CD8-positive, alpha-beta T cell (primary cell): ENCODE measurements at places on chromosomes 4 and X.
A peak's percentile ranks its signal among the peaks of the same experiment; 100 is the strongest.

- DNase-seq = no peak
Measured at GRCh38 chr4:12041828-12042227, 613.1 kb upstream of the HS3ST1 start.

- peak; percentile 9 for DNase-seq
Measured at GRCh38 chrX:129736491-129736890, 2.3 kb upstream of the XPNPEP2 start.

DNA sequence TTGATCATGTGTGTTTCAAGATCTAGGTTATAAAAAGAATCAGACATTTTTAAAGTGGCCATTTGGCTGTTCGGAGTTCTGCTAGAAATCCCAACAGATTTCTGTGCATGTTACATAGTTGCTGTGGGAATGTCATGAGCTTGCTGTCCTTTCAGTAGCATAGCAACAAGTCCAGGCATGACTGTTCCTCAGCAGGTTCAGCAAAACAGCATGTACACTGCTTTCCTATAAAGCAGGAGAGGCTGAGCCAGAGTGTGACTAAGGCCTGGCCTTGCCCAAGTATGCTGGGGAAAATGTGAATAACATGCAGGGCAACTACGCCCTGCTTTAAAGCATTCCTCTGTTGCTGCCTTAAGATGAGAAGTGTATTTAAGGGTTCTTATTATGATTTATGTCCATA lies 217.1 kb upstream of the SMIM31 start:
- no peak for DNase-seq

- no peak for DNase-seq
Measured at GRCh38 chr4:7774301-7775294, 165.1 kb downstream of the AFAP1 start.

- DNase-seq = no peak
Measured at GRCh38 chr4:122156819-122157218, 4.7 kb downstream of the BLTP1 start.

DNA sequence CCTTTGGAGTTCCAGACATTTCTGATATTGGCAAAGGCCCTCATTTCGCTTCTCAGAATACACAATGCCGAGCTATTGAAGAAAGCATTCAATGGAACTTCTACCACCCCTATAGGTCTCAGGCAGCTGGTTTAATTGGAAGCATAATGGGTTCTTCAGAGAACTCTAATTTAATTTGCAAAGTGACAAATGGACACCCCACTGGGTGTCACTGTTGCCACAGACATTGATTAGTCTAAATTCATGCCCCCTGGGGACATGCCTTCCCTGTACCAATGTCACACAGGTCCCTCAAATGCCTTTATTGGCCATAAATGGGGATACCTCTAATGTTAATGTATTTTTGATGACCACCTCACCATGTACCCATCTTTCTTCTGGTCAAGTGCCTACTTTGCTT lies 22.9 kb upstream of the TMEM255A start:
- DNase-seq = no peak

- DNase-seq = no peak
Measured at GRCh38 chrX:17012465-17012864, 66.0 kb downstream of the REPS2 start.

DNA sequence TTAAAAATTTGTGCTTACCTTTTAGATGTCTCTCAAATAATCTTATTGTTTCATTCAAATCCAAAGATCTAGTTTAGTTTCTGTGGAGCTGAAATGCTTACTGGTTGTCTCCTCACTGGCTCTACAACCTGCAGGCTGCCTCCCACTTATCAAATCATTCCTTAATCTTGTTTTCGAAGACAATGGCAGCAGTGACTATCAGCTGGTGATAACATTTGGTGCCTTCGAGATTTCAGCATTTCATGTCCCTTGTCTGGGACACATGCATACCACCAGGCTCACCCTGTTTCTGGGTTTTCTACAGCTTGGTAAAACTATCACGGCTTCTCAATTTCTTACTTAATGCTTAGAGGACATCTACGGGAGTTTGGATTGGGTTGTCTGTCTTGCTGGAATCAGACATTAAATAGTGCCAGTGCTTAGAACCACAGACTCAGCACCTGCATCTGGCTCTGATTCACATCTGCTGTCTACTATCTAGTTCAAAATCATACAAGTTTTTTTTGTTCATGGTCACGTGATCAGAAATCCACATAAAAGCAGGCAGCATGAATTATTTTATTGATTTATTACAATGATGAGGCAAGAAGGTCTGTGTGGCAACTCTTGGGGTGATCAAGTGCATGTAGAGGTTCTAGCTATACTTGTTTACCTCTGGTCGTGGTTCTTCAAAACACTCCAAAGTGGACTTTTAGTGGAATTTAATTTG lies 32.0 kb upstream of the SMARCAD1 start:
- no peak for DNase-seq

DNA sequence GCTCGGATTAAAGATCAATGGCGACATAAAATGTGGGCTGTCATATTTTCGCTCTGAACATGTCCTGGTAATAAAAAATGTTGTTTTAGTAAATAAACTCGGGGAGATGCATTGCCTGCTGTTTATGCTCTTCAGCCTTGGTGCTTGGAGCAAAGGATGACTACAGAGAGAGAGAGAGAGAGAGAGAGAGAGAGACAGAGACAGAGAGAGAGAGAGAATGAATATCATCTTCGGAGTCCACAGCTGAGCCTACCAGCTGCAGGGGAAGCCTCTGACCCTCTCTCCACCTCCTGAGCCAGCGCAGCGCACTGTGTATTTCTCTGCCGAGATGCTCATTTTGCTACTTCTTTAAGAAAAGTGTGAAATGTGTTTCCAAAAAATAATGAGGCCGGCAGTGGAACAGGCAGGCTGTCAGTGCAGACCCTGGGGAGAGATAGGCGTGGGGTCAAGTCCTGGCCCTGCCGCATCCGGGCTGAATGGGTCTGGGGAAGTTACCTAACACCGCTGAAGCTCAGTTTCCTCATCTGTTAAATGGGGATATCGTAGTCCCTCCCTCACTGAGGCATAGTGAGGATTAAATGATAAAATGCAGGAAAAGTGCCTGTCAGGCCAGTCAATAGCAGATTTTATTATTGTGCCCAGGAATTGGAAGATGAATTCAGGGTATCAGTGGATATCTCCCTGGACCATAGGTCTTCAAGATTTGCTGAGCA lies 58.5 kb upstream of the LGI2 start:
- DNase-seq = no peak

- no peak for DNase-seq
Measured at GRCh38 chr4:139875411-139875825, 209.8 kb downstream of the MGST2 start.

GRCh38 chr4:184796906-184797305 lies 28.9 kb downstream of the ACSL1 start:
- DNase-seq = no peak

DNA sequence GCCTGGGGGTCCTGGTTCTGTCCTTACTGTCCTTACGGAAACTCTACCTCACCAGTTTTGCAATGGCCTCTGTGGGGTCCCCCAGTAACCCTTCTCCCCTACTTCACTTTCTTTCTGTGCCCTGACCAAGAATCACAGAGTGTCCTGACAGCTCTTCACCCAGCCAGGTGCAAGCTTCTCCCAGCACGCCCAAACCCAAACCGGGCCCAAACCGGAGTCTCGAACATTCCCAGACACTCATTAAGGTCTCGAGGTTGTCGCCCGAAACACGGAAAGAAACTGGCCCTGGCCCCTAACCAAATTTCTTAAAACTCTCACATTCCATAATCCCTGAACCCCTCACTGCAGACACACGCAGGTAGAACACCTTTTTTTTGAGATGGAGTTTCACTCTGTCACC lies 19.1 kb downstream of the TRIML1 start:
- DNase-seq = no peak

GRCh38 chr4:34148322-34148908 lies 2095.9 kb downstream of the ARAP2 start:
- DNase-seq = no peak
